ENCODE measurements at places on chromosomes 2 and 18.

- DNase-seq, result no peak
Measured at GRCh38 chr18:58552057-58552461, 76.8 kb downstream of the ALPK2 start.

DNA sequence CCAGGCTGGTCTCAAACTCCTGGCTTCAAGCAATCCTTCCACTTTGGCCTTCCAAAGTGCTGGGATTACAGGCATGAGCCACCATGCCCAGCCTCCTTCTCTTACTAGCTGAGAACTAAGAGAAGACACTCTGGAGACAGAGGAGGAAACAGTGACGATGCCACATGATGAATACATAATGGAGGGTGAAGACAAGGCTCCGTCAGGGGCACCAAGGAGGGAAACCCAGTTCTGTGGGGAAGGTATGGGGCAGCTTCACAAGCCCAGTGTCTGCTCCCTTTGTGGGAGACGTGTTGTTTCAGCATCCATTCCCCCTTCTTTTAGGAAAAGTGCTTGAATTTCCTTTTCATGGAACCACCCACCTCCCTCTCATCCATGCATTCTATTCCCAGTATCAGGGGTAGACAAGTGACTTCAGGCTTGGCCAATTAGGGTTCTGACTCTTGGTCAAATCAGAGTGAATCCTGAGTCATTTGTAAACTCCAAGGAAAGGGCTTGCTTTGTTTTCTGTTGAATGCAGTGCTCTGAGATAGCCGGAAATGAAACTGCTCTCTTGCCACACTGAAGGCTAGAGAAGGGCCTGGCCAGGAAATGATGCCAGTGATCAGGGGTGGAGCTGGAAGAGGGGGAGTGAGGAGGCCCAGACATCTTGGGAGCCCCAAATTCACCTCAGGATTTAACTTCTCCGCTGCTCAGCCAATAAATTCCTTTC lies 23.7 kb downstream of the TMEM127 start:
- DNase-seq, result no peak

DNA sequence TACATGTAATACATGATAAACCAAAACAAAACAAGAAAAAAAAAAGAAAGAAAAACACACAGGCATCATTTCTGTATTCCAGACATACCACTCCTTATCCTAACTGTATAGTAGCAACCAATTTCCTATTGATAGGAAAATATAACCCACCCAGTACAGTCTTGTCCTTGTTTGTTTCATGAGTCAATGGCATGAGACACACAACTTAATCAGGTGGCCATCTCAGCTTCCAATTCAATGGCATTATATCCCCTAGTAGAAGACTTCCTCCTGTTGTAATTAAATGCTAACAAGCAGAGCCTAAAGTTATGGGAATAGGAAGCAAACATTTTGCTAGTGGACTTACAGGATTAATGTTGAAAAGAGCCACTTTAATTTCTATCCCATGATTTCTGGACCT lies 121.0 kb upstream of the NOL4 start:
- DNase-seq, result no peak

- no peak for DNase-seq
Measured at GRCh38 chr2:141029428-141030078, 1101.3 kb downstream of the LRP1B start.

DNA sequence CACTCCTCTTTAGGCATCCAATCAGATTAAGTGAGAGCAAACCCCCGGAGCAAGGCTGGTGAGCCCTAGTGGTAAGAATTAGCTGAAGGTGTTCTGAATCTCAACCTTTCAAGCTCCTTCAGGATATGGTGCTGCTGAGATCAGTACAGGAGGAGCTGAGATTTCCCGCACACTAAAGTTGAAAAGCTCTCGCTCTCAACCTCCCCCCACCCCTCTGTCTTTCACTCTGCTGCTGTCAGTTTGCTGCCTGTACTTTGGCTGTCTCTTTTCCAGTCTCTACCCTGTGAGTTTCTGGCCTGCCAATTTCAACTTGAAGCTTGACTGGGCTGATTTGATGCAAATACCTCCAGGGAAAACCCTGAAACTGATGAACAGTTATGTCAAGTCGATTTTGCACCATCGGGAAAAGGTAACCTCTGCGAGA lies 15.7 kb downstream of the ZEB2 start:
- no peak for DNase-seq

DNA sequence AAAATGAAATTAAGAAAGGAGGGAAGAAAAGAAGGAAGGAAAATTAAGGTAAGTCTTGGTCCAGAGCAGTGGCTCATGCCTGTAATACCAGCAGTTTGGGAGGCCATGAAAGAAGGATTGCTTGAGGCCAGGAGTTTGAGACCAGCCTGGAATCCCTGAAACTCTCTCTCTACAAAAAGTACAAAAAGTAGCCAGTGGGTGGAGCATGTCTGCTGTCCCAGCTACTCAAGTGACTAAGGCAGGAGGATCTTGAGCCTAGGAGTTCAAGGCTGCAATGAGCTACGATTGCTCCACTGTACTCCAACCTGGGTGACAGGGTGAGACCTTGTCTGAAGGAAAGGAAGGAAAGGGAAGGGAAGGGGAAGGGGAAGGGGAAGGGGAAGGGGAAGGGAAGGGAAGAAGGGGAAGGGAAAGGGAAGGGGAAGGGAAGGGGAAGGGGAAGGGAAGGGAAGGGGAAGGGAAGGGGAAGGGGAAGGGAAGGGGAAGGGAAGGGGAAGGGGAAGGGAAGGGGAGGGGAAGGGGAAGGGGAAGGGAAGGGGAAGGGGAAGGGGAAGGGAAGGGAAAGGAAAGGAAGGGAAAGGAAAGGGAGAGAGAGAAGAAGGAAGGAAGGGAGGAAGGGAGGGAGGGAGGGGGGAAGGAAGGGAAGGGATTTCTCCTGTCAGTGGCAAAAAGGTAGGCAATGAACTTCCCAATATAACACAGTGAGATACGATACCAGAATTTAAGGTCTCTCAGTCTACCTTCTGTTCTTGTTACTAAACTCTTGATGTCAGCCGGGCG lies 412.8 kb downstream of the CMPK2 start:
- DNase-seq, result no peak

DNA sequence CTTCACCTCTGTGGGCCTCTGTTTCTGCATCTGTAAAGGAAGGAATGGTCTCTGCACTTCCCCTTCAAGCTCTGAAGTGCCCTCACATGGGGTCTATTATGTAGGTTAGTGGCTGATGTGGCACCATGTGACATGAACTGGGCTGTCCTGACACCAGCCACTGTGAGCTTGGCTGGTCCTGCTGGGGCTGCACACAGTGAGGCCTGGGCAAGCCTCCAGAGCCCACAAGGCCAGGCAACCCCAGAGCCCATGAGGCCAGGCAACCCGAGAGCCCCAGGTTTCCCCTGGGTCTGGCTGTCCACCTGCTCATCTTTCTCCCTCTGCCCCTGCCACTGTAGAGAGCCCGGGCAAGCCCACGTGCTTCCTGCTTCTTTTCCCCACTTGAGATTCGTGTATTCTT lies 150.1 kb upstream of the SMAD2 start:
- DNase-seq, result no peak

DNA sequence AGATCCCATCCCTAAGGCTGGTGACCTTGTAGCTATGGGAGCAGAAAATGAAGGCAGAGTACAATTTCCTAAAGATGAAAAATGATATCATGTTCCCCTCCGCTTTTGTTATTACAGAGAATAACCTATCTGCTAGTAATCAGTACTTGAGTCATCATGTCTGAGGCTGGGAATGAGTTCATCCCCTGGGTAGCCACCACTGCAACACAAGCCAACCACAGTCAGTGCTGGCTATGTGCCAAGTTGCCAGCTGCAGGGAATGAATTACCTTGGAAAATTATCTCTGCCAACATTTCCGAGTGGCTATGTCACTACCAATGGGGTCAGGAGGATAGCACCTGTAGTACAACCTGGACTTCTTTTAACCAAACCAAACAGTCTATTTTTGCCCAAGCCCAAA lies 1094.7 kb upstream of the DDX18 start:
- peak; percentile 12 for DNase-seq

DNA sequence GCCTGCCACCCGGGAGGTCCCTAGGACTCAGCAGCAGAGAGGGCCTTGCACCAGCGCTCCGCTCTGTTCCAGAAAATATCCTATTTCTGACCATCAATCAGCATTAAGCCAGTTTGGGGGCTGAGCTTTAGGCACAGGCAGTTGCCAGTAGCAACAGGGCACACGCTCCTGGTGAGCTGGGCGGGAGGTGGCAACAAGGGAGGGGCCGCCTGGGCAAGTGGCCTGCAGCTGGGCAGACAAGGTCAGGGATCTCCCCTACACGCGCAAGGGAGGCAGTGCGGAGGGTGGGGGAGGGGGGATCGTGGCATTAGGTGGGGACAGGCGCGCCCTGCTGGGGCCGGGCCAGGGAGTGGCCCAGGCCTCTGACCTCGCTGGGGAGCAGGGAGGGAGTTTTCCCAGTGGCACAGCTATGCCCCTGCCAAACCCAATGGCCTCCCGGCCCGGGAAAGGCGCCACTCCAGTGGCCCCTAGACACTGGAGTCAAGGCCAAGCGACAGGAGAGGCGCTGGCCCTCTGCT lies 302.8 kb downstream of the NCKAP5 start:
- DNase-seq, result no peak

DNA sequence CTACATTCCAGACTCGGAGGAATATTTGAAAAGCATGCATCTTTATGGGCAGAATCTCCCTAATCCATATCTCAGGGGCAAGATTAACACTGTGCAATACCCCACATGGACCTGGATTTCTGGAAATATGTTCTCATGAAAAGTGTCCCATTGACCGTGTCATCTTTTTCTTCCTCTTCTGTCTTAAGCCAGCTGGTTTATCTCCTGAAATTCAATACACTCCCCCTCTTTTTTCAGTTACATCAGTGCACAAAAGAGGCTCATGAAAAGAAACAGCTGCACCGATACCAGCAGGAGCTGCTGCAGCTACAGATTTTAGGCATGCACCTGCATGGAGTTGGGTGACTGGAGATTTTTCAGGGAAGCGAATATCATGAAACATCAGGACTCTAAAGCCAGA lies 117.2 kb downstream of the SLC4A3 start:
- no peak for DNase-seq

DNA sequence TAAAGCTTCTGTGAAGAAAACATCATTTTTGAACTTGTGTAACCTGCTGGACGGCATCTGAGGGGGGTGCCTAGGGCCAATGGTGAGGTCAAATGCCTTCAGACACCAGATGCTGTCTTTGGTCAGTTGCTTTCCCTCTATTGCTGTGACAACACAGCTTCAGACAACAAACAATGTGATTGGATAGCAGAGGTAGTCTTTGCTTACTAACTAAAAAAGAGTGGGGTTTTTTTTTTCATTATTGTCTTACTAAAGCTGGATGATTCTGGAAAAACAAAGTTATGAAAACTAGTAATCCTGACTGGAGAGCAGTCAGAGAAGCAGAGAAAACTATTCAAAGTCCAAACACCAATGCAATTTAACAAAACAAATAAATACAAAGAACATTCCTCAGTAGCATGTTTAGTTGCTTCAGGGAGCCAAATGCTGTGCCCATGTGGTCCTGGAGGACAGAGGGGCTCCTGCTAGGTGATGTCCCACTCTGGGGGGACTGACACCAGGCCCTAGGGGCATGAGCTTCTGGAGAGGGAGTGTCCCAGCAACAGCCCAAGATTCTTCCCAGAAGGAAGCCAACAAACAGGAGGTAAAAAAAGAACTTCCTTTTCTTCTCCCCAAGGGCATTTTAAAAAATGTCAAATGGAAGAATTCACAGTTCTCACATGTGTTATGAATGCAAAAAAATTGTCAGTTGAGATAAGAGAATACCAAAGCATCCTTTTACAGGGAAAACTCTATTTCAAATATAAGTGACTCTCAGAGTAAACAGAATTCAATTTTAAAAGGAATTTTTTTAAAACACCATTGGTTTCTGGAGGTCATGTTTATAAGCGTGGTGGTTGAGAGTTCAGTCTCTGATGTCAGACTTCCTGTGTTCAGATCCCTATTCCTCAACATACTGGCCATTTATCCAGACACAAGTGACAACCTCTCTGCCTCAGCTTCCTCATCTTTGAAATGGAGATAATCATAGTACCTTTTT lies 181.1 kb upstream of the PGAP1 start:
- no peak for DNase-seq

DNA sequence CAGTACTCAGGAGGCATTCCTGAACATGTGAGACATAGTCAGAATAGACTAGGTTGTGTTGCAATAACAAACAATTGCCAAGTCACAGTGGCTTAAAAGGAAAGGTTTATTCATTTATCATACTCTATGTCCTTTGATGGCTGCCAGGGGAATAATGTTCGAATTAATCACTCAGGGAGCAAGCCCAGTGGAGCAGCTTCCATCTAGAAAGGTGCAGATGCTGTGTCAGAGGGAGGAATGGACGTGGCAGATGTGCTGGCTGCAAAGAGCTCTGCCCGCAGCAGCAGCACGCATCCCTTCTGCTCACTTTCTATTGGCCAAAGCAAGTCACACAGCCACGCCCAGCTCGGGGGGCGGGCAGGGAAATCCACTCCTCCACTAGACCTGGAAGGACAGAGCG lies 105.9 kb upstream of the AQP4 start:
- DNase-seq, result peak; percentile 10

- DNase-seq, result no peak
Measured at GRCh38 chr2:224551693-224552092, 33.5 kb downstream of the CUL3 start.

- DNase-seq, result no peak
Measured at GRCh38 chr18:77161961-77162360, 29.4 kb upstream of the MBP start.

GRCh38 chr18:79367989-79368388 lies 27.7 kb upstream of the NFATC1 start:
- no peak for DNase-seq

DNA sequence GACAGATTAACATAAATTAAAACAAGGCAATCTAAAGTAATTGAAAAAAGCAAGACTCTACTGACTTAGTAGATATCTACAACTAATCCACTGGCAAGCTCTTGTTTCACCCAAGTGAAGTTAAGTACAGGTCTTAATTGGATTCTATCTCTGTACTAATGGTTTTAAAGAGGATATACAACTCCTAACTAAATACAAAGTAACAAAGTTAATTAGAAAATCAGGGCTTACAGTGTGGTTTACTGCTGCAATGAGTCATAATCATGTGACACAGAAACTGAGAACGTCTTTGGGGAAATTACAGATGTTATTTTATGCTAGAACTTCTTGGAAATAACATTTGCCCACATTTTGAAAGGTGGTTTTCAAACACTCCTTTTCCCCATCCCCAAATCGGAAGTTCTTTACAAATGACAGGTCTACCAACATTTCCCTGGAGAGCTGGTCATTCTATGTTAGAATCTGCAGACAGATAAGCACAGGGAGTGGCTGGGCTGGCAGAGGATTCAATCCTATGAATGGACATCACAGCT lies 245.3 kb downstream of the STK39 start:
- DNase-seq, result no peak

Data from epithelial cell of prostate (primary cell).